Upper lobe of right lung (tissue), 1 donor: ENCODE measurements at places on chromosomes 5 and 9.

GRCh38 chr9:133340916-133341315 lies 4.9 kb upstream of the SURF6 start:
- no peak for DNase-seq
- H3K4me3 ChIP-seq, result no peak overlapping the region
- H3K36me3 ChIP-seq, result peaks cover 51% of the 10 kb centered on the region
- H3K27me3 ChIP-seq, result no peaks in the 10 kb centered on the region

DNA sequence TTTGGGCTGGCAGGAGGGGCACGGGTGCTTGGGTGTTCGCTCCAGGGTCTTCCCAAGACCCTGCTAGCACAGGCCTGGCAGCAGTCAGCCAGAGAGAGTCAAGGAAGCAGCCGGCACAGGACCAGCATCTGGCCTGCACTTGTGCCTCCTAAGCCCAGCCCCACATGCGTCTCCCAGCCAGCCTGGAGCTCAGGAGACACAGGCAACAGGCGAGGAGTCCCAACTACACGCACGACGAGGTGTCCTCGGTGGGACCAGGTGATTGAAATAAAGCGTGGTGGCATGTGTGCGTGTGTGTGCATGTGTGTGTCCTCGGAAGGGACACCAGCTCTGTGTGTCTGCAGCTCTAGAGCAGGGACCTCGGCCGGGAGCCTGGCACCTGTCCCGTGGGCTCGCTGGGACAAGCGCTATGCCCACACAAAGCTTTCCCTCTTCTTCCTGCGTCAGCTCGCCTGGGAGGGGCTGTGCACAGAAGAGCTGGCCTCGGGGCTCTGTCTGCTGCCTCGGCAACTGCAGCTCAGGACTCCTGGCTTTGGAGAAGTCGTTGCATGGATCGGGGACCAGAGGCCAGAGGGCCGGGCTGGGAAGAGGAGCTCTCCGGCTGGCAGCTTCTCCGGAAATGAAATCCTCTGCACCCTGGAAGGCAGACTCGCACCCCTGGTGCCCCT lies 14.7 kb upstream of the SLC9A3 start:
- H3K4me1 ChIP-seq, result no peaks in the 10 kb centered on the region
- H3K36me3 ChIP-seq, result no peaks in the 10 kb centered on the region
- DNase-seq, result peak; percentile 54
- H3K4me3 ChIP-seq, result no peak overlapping the region
- peaks cover 62% of the 10 kb centered on the region for H3K27me3 ChIP-seq
- no peak overlapping the region for H3K27ac ChIP-seq

DNA sequence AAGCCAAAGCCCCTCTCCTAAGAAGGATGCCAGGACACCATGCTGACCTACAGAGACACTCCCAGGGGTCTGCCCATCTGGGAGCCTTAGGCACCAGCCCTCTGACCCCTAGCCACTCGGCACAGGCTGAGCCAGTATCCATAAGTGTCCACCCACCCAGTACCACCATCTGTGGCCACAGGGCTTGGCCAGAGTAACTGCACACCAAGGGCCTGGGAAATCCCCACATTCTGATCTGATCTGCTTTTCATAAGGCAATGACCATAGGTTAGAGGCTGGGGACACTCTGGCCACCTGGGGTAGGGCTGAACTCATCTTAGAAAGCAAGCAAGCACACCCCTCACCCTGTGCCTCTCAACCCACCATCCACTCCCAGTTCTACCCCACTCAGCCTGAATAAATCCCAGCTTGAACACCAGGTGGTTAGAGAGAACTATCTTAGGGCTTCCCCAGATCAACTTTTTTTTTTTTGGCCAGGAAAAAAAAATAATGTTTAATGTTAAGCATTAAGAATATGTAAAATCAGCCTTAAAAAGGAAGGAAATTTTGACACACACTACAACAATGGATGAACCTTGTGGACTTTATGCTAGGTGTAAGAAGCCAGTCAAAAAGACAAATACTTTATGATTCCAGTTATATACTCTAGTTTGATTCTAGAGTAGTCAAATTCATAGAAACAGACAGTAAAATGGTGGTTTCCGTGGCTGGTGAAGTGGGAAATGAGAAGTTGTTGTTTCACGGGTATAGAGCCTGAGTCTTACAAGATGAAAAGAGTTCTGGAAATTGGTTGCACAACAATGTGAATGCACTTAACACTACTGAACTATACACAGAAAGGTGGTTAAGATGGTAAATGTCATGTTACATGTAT lies 6.2 kb downstream of the GNPDA1 start:
- peaks cover 3% of the 10 kb centered on the region for H3K4me1 ChIP-seq
- DNase-seq, result no peak
- no peak overlapping the region for H3K27ac ChIP-seq

DNA sequence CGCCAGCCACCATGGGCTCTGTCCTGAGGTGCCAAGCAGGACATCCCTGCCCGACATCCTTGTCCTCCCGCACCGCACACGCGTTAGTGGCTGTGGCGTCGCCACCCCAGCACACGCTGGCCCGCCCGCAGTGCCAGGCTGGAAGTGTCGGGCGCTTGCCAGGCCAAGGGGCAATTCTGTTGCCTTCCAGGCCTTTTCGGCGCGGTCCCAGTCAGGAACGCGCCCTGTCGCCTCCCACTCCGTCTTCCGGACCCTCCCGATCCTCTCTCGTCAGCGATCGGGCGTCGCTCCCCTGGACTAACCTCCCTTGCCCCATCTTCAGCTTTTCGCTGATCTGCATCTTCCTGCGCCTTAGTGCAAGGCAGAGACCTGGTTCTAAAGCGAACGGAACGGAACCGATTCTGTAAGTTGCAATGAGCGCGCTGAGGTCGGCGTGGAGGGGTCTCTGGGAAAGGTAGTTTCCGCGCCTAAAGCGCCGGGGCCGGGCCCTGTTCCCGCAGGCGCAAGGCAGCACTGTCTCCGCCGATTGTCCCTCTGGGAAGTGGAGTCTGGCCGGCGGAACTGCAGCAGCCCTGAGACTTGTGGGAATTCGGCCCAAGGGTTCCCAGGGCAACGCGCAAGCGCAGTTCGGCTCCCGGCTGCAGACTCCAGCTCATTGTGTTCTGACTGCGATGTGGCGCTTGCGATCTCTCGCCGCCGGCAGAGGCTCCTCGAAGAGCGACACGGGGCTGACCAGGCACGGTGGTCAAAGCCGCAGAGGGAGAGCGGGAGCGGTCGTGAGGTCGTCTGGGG lies at the start of gene ZNF454:
ZNF454 (plus strand) TSS at position 630 of the 792 bp plus-strand sequence. CDS start 1,594 bp downstream, outside the sequence.
- H3K4me3 ChIP-seq, result peak within 1 kb of the TSS; percentile 67
- H3K27ac ChIP-seq, result peak within 1 kb of the TSS; percentile 82
- H3K36me3 ChIP-seq, result no peaks in the 10 kb centered on the region
- H3K27me3 ChIP-seq, result no peaks in the 10 kb centered on the region

- DNase-seq, result no peak
- H3K4me3 ChIP-seq, result no peak overlapping the region
- H3K27ac ChIP-seq, result no peak overlapping the region
- no peaks in the 10 kb centered on the region for H3K27me3 ChIP-seq
- H3K36me3 ChIP-seq, result no peaks in the 10 kb centered on the region
- H3K4me1 ChIP-seq, result peaks cover 37% of the 10 kb centered on the region
Measured at GRCh38 chr5:10360686-10361085, 7.2 kb downstream of the MARCHF6 start.
